Stimulated activated naive CD4-positive, alpha-beta T cell treated with Interleukin-2 at 50 U/mL for 16 hours (primary cell): ENCODE measurements at places on chromosomes 13 and 19.

GRCh38 chr19:1770866-1771576, 17.7 kb downstream of the ONECUT3 start:
- no peak for DNase-seq

DNA sequence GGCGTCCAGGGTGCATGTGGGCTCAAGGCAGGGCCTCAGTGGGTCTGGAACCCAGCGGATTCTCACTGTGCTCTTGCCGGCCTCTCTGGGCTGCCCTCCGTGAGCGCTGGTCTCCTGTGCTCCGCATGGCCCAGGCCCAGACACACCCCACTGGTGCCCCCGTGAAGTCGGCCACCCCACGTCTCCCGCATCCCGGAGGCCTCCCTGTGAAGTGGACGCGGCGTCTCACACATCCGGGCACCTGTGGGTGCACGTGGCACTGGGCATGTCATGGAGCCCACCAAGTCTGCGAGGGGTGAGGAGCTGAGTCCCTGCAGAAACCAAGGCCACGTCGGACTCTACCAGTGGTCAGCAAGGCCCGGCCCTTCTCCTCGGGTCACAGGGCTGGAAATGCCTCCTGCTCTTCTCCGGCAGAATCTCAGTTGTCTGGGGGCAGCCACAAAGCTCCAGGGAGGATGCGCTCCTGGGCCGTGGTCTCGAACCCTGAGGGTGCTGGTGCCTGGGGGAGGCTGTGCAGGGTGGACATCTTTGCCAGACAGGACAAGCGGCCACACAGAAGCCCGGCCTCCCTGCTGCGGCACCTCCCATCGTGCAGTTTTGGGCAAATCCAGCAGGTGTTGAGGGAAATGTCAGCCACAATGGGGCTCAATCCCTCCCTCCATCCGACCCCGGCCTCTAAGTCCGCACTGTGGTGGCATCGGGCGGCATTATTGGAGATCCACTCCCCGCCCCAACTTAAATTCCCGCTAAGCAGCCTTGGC, 2.2 kb downstream of the C13orf46 start:
- DNase-seq = no peak

DNA sequence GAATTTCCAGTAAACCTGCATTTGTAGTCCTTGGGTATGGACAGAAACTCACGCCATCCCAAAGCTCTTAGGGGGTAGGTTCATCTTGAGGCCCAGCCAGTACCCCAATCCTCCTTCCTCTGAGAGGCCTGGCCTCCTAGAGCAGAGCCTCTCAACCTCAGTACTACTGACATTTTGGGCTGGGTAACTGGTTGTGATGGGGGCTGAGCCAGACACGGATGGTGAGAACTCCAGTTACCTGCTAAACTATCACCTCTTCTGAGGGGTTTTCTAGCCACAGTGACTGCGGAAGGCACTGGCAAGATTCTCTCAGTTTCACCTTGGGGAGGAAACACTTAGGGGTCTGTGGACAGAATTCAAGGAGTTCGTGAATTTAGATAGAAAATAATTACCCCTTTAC, 156.2 kb downstream of the CACNA1A start:
- no peak for DNase-seq

DNA sequence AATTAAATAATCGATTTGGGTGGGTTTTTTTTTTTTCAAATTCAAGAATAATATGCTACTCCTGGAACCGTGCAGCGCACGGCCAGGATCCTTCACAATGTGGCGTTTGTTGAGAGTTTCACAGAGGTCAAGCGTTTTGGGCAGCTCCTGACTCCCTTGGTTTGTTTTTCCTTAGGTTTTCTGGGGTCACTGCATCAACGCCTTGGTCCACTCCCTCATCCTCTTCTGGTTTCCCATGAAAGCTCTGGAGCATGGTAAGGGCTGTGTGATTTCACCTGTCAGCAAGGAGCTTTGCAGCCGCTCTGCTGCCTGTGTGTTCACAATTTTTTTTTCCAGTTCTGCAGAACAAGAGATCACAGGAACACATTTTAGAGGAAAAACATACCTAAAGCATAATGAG, 212.4 kb downstream of the SHISA2 start:
- no peak for DNase-seq

- no peak for DNase-seq
Measured at GRCh38 chr13:43353631-43354030, 330.2 kb downstream of the DNAJC15 start.

DNA sequence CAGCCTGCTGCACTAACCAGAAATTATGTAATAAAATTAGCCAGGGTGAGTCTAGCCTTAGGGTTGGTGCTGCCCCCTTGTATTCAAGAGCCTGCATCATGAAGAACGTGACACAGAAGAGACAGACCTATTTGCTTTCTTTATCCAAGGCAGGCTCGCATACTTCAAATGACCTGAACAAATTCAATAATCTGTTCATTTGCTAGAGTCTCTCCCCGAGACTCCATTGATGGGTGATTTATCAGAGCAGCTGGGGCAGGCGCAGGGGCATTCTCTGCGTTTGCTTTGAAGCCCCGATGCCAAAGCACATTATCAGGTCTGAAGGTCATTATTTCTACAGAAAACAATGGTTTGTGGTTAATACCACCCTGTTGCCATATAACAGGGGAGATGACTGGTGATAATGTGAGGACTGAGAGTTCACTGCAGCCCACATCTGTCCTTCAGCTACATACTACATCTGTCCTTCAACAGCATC, 520.3 kb downstream of the DIAPH3 start:
- DNase-seq = no peak

- DNase-seq = no peak
Measured at GRCh38 chr19:39197808-39198207, 1.0 kb downstream of the NCCRP1 start.

DNA sequence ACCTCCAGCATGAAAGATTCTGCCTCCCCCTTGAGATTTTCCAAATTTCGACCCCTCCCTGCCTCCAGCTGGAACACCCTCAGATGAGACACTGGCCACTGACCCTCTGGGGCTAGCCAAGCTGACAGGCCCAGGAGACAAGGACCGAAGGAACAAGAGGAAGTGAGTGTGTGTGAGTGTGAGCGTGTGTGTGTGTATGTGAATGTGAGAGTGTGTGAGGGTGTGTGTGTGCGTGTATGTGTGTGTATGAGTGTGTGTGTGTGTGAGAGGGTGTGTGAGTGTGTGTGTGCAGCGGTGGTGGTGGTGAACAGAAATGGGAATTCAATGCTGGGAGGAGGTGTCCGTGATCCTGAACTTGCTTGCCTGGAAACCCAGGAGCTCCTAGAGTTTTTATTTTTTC, 13.8 kb downstream of the HRC start:
- DNase-seq = no peak

DNA sequence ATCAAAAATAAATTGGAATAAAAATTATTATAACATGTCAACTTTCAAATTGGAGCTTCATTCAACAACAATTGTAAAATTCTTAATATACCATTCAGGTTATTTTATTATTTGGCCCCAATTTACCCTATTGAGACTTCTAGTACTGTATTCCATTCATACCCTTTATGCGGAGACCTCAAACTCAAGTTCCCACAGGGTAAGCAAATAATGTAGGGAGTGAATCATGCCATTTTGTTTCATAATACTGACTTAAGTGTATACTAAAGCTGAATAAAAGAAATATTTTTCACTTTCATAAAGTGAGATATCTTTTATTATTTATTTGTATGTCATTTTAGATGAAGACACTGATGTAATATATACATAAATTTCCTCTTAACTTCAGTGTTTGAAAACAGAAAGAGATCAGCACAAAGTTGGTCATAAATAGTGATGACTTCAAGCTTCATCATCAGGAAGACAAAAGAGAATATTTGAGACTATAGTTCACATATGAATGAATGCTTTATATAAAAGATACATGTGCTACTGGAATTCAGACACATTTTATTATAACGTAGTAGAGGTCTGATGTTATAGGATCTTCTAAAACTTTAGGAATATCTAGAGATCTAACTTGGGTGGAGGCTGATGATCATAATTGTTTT, 894.4 kb upstream of the PCDH9 start:
- no peak for DNase-seq

GRCh38 chr19:7602240-7602934, 6.7 kb downstream of the CAMSAP3 start:
- no peak for DNase-seq
